ENCODE measurements at places on chromosomes 7 and 10.

DNA sequence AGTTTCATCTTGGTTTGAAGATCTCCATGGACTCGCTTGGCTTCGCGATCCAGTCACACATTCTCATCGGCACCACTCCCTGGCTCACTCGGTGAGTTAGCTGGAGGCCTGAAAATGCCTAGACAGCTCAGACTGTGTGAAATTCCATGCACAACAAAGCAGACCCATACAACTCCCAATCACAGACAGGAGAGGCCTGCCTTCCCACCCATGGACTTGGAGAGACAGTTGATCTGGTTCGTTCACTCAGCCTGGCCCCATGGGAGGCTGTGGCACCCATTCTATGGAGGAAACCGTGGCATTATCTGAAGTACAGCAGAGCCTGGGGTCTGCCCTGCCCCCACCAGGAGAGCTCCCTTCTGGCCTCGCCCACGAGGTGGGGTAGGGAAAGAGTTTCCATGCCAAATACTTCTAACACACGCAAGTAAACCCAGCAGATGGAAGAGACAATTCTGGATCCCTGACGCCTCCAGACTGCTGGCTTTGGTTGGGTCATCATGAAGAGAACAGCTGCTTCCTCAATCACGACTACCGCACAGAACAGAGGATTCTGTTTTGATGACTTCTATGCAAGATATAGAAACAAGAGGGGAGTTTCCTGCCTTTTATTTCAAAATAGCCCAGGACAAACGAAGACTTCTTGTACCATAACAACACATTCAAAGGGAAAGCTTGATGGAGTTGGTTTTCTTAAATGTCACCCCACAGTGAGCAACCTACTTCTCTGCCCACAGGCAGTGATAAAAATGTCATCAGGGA lies 15.9 kb downstream of the FAM53B start:
- H3K36me3 ChIP-seq = no peaks in the 10 kb centered on the region
- DNase-seq = no peak
- H3K4me3 ChIP-seq = no peak overlapping the region

DNA sequence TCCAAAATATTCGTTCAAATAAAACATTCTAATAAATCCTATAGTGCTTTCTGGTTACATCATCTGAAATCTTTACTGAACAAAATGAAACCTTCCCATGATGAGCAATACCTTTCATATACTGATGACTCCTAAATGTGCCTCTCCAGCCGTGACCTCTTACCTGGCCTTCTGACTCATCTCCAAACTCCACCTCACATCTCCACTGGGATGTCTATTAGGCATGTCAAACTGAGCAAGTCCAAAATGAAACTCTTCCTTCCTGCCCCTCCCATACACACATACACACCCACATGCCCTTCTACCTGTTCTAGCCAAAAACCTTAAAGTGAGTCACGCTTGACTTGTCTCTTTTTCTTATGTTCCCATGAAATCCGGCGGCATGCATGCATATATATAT lies 22.9 kb downstream of the GSAP start:
- H3K4me3 ChIP-seq = no peak overlapping the region
- no peak overlapping the region for H3K27ac ChIP-seq
- H3K27me3 ChIP-seq = no peaks in the 10 kb centered on the region
- no peaks in the 10 kb centered on the region for H3K4me1 ChIP-seq
- no peak for DNase-seq
- no peaks in the 10 kb centered on the region for H3K36me3 ChIP-seq

DNA sequence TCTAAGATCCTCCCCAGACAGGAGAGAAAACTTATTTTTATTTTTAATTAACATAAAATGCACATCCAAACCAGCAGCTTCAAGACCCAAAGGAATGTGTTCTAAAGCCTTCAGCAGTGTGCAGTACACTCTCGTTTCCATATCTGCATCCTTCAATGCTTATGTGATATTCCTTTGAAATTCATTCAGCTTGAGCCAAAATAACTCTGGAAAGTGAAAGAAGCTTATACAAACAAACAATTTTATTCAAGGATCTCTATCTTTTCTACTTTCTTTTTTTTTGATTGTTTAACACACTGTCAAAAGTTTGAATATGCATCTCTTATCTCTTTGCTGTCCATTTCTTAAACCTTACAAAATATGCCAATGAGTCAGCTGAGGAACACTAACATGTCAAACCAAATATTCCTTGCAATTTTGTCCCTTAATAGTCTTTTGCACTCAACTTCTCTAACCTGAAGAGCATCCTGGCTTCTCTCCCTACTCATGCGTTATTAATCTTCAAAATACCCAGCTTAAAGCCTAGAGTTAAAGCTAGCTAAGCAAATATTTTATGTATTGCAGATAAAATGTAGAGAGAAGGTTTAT lies 124.3 kb downstream of the THSD7A start:
- no peaks in the 10 kb centered on the region for H3K27me3 ChIP-seq
- H3K4me1 ChIP-seq = no peaks in the 10 kb centered on the region
- H3K36me3 ChIP-seq = no peaks in the 10 kb centered on the region

GRCh38 chr10:14574291-14574690 lies 200.4 kb downstream of the FAM107B start:
- no peak overlapping the region for H3K4me3 ChIP-seq
- DNase-seq = no peak
- no peaks in the 10 kb centered on the region for H3K36me3 ChIP-seq
- no peaks in the 10 kb centered on the region for H3K27me3 ChIP-seq
- H3K4me1 ChIP-seq = no peaks in the 10 kb centered on the region

DNA sequence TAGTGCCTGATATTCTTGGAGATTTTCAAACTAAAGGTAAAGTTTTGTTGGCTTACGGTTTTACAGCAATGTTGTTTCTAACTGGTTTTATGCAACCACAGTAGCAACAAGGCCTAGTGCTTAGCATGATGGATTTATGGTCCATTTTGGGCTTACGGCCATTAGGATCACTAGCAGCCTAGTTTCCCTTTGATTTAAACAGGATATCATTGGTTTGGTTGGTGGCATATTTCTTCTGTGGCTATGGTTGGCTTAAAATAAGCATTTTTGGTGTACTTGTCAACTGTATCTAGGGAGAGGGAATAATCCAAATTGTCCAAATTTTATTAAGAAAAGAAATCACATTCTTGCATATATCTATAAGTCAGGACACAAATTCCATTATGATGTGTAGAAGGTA lies 194.0 kb downstream of the HDAC9 start:
- DNase-seq = no peak
- no peaks in the 10 kb centered on the region for H3K27me3 ChIP-seq
- no peaks in the 10 kb centered on the region for H3K4me1 ChIP-seq
- no peaks in the 10 kb centered on the region for H3K36me3 ChIP-seq
- H3K4me3 ChIP-seq = no peak overlapping the region

- H3K4me3 ChIP-seq = no peak overlapping the region
- H3K36me3 ChIP-seq = no peaks in the 10 kb centered on the region
- no peak overlapping the region for H3K27ac ChIP-seq
- H3K4me1 ChIP-seq = no peaks in the 10 kb centered on the region
- no peaks in the 10 kb centered on the region for H3K27me3 ChIP-seq
These were observed 113.7 kb downstream of the CCDC3 start for GRCh38 chr10:12887780-12888179.

Measured in H1 (cell line).